ENCODE measurements at places on chromosomes 13 and 19. TPM values are rescaled to one million over a fixed set of nuclear protein-coding genes. Genes with fewer than 3 reads are reported as not detected.

DNA sequence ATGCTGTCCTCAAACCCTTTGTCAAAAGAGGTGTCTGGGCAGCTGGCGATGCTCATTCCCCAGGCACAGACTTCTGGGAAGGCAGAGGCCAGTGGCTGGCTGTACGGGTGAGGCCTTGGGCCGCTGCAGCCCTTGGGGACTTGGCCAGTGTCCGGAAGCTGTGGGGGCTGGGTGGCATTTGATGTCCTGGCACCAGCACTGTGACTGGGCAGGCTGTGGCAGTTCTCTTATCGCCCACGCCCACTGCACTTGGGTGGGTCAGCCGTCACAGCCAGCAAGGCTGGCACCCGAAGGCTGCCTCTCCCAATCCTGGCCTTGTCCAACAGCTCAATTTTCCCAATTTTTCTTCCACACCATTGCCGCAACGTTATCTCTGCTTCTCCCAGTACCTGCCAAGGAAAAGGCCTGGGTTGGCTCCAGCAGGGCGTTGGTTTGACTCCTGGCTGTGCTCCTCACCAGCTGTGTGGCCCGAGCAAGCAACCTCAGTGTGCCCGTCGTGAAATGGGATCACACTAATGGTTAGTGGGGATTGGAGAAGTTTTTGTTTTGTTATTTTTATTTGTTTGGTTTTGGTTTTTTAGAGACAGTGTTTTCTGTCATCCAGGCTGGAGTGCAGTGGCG is 12.7 kb upstream of the SLC44A2 start:
- no peaks in the 10 kb centered on the region for H3K27me3 ChIP-seq
- H3K4me3 ChIP-seq = no peak overlapping the region
- peak; percentile 87 for DNase-seq
- H3K4me1 ChIP-seq = peaks cover 18% of the 10 kb centered on the region
- peak overlapping the region; percentile 81 for H3K27ac ChIP-seq

ZNF439 gene
- 3.7 TPM for polyA plus RNA-seq

- peak; percentile 79 for DNase-seq
- no peak overlapping the region for H3K27ac ChIP-seq
- H3K4me3 ChIP-seq = peak overlapping the region; percentile 7
- no peaks in the 10 kb centered on the region for H3K4me1 ChIP-seq
- H3K27me3 ChIP-seq = no peaks in the 10 kb centered on the region
Measured at GRCh38 chr13:82654861-82655855, 1227.1 kb downstream of the SLITRK1 start.

DNA sequence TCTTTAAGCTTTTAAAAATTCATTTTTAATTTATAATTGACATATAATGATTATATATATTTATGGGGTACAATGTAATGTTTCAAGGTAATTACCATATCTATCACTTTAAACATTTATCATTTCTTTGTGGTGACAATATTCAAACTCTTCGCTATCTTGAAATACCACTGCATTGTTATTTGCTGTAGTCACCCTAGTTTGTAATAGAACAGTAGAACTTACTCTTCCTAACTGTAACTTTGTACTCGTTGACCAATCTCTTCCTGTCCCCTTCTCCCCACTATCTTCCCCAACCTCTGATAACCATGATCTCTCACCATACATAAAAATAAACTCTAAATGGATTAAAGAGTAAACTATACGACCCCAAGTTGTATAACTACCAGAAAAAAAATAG is 20.4 kb downstream of the COG6 start:
- H3K27me3 ChIP-seq = no peaks in the 10 kb centered on the region
- no peak overlapping the region for H3K4me3 ChIP-seq
- DNase-seq = no peak
- H3K36me3 ChIP-seq = peaks cover 33% of the 10 kb centered on the region
- H3K27ac ChIP-seq = no peak overlapping the region

S1PR4 gene
- 1.4 TPM for polyA plus RNA-seq

GRCh38 chr19:6540918-6541689 is 10.3 kb downstream of the TNFSF9 start:
- H3K4me3 ChIP-seq = no peak overlapping the region
- H3K36me3 ChIP-seq = no peaks in the 10 kb centered on the region
- no peak overlapping the region for H3K27ac ChIP-seq
- no peak for DNase-seq
- no peaks in the 10 kb centered on the region for H3K4me1 ChIP-seq

DNA sequence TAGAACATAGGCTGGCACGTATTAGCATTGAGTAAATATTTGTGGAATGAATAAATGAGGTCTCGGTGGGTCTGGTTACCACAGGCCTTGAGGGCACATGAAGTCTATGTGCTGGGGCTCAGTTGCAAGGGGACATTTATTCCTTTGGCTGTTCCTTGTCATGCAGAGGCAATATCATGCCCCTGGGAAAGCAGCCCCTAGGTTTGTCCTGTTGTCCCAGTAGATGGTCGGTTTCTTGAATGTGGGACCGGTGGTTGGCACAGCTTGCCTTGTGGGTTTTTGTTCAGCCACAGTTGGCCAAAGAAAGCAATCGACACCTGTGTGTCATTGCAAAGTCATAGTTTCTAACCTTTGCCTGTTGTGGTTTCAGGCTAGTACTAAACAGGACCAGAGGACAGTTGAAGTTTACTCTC is 24.7 kb upstream of the GPR183 start:
- no peaks in the 10 kb centered on the region for H3K27me3 ChIP-seq
- peaks cover 4% of the 10 kb centered on the region for H3K4me1 ChIP-seq
- no peak for DNase-seq
- H3K36me3 ChIP-seq = no peaks in the 10 kb centered on the region
- H3K27ac ChIP-seq = no peak overlapping the region

FFAR2 gene
- not detected for polyA plus RNA-seq

All from heart left ventricle (tissue), 16 donors.